Stimulated activated CD8-positive, alpha-beta memory T cell treated with anti-CD3 and anti-CD28 coated beads, Interleukin-2, amount 100 ng/mL, for 48 hours (primary cell): ENCODE measurements at places on chromosomes 12 and 14.
A peak's percentile ranks its signal among the peaks of the same experiment; 100 is the strongest.

DNA sequence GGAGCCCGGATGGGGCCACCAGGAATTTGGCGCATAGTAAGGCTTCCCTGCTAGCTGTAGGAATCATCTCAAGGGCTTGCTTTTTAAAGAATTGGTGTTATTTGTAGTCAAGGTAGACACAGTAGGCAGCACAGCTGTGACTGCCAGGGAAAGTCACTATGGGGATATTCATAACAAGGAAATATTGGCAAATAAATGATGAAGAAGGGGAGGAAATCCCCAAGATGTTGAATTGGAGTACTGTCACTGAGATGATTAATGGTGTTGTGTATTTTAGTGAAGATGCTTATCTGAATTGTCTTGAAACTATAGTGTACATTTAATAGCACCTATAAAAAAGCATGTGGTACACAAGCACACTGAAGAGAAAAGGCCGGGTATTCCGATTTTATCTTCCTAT, 118.9 kb downstream of the NPAS3 start:
- DNase-seq = no peak

DNA sequence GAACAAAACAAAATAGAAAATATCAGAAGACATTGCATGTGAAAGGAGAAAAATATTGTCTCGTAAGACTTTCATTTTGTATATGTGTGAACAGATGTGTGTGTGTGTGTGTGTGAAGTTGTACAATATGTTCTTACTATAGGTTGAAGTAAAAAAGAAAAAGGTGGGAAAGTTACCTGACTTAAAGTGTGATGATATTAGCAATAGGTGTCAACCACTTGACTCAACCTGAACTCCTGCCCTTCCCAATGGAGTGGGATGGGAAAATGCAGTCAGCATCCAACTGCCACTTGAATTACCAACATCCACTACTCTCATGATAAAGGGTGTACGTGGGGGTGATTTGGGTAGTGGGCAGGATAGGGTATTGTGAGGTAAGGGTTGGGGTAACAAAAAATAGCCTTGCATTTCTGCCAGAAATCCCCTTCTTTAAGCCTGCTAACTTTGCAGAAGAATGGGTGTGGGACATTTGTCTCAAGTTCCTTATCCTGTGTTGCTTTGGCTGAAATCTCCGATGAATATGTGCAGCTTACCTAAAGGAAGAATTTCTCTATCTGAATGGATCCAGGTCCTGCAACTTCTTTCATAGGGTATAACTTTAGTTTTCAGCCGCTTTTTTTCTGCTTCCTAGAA, 181.6 kb downstream of the CHST11 start:
- DNase-seq = no peak

DNA sequence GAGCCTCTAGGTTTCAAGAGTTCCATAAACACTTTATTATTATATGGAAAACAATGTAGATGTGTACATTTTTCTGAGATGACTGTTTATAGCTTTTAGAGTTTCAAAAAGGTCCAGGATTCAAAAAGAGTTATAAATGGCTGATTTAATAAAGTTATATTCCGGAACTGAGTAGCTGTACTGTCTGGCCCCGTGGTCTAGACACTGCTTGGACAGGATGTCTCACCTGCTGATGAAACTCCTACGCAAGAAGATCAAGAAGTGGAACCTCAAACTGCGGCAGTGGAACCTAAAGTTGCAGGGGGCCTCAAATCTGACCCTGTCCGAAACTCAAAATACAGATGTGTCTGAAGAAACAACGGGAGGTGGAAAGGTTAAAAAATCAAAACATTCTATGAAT, 69.7 kb downstream of the DCAF5 start:
- no peak for DNase-seq

DNA sequence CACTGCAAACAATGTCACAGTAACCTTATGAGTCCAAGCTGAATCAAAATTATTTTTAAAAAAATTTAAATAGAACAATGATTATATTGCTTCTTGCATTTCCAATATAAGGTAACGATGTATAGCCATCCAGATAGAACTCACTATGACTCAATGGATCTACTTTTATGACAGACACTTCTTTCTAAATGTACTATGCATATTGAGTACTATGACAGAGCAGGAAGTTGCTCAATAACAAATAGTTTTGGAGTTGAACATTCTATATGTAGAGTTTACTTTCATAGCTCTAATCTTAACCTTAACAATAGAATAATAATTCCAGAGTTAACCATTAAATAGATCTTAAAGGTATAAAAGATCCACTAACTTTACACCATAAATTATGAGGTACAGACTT, 46.7 kb upstream of the ALG10B start:
- DNase-seq = no peak

DNA sequence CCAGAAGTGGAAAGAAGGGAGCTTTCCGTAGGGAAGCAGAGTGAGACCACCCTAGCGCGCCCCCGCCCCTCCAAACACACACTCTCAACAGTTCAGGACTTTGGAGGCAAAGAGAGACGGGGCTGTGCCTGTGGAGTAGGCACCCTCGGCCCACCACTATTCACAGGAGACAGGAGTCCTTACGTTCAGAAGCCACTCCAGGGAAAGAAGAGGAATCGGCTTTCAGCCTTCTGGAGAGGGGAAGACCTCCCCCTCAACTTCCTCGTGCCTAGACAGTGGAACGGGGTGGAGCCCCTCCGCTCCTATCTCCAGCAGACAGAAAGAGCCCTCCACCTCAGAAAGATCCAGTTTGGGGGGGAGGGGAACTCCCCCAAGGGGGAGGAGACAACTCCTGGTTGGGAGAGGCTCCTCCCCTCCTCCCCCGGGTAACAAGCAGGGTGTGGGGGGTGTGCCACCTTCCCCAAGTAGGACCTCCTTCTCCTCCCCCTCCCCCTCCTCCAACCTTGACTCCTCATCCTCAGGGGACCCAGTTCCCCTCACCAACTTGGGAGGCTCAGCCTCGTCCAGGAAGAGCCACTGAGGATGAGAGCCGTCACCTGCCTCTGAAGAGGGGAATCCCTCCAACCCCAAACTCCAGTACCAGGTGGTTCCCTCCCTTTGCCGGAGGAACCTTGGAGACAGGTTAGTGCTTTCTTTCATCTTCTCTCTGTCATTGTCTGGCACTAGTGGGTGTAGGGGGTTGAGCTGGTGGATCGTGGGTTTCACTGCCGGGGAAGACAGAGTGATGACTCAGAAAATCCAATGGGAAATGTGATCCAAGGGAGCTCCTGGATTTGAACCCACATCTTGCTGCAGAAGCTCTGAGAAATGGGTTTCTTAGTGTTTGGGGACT, 883 bp downstream of the FOXJ2 start:
- no peak for DNase-seq

GRCh38 chr12:89386138-89386537, 33.8 kb upstream of the DUSP6 start:
- DNase-seq = no peak

- peak; percentile 20 for DNase-seq
Observed at GRCh38 chr12:120584343-120585149, 3.3 kb upstream of the POP5 start.

- no peak for DNase-seq
Observed at GRCh38 chr14:64137657-64138290, 156.4 kb downstream of the ESR2 start.

DNA sequence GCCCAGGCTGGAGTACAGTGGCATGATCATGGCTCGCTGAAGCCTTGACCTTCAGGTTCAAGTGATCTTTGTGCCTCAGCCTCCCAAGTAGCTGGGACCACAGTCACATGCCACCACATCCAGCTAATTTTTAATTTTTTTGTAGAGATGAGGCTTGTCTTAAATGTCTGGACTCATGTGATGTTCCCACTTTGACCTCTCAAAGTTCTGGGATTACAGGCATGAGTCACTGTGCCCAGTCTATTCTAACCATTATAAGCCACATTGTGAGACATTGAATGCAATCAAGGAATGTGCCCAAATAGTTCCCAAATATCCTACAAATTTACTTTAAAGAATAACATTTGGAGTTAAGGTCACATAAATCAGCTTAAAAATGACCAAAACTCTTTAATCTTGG, 130.7 kb upstream of the ARID2 start:
- DNase-seq = no peak

- no peak for DNase-seq
Observed at GRCh38 chr14:106204063-106204462, 677.7 kb downstream of the TMEM121 start.

DNA sequence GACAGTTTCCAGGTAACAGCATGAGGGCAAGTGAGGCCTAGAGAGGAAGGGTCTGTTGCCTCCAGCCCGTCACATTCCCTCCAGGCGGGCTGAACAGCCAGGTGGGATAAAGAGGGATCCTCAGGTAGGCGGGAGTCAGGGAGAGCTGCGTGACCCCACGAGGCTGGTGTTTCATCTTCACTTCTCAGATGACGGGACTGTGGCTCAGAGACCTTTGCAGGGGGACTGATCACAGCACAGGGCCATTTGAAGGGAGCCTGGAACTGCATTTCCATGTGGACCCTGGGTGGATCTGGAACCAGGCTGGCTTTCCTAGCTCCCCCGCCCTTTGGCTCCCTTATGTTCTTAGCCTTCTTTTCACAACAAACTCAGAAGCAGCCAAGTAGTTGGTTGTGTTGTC, 37.4 kb downstream of the SH2B3 start:
- DNase-seq = no peak

- no peak for DNase-seq
Observed at GRCh38 chr12:125032466-125033152, 32.6 kb upstream of the AACS start.

DNA sequence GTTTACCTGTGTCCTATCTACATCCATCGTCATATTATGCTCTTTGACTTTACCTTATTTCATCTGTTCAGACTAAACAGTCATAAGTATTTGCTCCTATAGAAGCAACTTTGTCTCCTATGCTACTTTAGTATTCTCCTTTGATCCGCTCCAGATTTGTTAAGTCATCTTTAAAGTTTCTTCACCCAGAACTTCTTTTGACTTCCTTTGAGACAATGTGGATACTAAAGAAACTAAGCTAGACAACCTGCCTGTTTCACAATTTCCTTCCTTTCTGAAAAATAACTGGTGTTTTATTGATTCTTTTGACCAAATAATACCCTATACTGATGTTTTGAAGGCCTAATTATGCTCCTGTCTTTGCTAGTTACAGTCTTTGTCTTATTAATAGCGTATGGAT, 30.0 kb upstream of the LRRK2 start:
- no peak for DNase-seq

DNA sequence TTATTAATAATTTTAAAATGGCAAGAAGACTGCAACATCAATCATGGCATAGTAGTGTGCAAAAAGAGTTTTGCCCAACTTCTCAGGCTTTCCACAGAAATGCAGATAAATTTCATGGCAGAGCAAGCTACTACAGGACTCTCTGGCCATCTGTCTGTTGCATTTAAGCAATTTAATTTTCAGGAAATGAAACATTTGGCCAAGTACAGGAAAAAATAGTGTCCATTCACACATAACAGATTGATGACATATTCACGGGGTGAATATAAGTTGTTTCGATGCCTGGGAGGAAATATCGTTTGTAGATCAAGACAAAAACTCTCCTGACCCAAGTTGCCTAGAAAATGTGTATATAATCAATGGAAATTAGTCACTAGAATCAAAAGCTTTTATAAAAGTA, 324.0 kb downstream of the PRKD1 start:
- no peak for DNase-seq

DNA sequence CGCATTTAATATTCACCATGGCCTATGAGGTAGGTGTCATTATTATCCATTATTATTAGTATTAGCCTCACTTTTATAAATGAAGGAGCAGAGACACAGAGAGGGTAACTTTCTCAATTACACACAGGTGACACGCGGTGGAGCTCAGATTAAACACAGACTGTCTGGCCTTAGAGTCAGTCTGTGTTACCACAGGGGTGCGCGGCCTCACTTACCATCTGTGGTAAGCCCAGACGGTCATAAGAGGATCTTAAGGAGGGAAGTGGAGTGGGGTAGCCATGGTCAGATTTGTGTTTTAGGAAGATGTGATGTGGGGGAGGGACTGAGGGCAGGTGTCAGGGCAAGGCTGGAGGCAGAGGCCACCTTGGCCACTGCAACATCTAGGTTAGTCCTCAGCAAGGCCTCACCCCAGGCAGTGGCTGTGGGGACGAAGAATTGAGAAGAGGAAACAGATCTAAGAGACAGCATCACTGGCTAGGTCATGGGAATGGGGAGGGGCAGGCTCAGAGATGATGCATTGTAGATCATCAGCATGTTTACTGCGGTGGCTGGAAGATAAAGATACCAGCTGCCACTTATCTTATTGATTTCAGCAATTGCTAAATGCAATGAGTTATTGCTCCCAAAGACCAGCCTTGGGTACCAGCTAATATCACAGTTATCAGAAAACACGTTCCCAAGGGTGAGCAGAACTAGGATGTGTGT, 67.1 kb downstream of the SERPINA3 start:
- no peak for DNase-seq

- no peak for DNase-seq
Observed at GRCh38 chr14:93764211-93764659, 24.1 kb downstream of the PRIMA1 start.

DNA sequence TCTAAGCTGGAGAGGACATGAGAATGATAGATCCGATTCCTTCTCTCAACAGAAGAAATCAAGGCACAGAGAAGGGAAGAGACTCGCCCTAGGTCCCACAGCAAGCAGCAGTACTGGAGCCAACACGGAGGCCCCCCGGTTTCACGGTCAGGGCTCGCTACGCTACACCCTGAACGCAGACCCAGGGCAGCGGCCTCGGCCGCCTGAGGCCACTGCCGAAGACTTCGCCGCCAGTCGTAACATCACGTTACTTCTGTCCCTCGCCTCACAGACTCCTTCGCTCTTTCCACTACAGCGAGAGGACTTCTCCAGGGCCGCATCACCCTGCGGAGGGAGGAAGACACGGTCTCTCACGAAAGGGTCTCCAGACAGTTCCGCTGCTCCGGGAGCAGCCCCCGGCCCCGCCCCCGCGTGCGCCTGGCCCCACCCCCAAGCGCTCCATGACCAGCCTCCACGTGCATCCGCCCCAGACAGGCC, 411 bp upstream of the DCAF4 start:
- DNase-seq = no peak

DNA sequence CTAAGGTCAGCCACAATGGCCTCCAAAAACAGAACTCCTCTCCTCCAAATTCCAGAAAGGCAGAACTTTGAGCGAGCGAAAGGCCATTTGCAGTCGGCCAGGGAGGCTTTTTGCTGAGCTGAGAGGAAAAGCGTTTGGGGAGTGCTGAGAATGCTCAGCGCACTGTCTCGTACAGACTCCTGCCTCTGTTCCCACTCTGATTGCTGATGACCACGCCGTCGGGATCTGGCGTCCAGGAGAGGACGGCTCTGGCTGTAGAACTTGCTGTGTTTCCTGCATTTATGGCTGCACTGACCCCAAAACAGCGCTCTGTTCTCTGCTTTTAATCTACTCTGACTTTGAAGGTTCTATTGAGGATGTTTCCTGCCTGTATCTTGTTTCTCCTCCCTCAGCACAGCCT, 82.4 kb upstream of the WSCD2 start:
- no peak for DNase-seq
